ENCODE measurements at places on chromosomes 5 and 9.

DNA sequence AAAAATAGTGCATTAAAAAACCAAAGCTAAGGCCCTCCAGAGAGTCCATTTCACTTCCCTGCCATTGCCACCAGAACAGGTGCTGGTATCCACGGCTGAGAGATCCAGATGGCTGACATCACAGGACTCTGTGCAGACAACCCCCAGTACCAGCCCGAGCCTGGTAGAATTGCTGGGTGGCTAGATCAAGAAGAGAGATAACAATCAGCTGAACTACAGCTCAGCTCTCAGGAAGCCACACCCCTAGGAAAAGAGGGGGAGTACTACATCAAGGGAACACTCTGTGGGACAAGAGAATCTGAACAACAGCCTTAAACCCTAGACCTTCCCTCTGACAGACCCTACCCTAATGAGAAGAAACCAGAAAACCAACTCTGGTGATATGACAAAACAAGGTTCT lies 73.8 kb upstream of the SLIT3 start:
- peak; percentile 6 for DNase-seq

GRCh38 chr9:123657941-123658340 lies 272.0 kb downstream of the DENND1A start:
- no peak for DNase-seq

DNA sequence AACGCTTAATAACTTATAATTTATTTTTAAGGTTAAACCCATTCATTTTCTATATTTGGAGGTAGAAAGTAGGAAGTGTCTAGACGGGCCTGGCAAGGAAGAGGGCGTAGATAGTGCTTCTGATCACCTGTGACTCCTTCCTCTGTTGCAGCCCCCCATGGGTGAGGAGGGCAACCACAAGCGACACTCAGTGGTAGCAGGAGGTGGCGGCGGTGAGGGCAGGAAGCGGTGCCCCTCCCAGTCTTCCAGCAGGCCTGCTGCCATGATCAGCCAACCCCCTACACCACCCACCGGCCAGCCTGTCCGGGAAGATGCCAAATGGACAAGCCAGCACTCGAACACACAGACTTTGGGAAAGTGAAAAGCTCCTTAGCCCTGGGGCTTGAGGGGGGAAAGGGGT lies 36.7 kb downstream of the FAXDC2 start:
- DNase-seq, result no peak

GRCh38 chr5:151083081-151083676 lies 2.3 kb upstream of the TNIP1 start:
- DNase-seq, result peak; percentile 73

GRCh38 chr5:134911285-134912206 lies 6.6 kb downstream of the PCBD2 start:
- DNase-seq, result no peak

DNA sequence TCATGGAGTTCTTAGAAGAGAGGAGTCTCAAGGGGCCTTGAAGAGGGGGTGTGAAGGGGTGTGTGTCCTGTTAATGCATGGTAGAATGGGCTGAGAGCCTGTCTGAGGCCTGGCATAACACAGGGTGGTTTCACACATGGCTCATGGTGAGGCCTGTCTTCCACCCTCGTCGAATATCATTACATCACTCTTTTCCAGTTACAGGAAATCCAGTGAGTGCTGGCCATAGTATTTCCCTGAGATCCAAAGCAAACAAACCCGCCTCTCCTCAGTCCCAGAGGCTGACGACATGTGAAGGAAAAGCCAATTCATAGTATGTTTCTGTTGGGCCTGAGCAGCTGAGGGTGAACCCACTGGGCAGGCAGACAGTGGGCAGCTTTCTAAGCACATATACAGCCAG lies 159.4 kb upstream of the NR3C1 start:
- DNase-seq, result no peak

GRCh38 chr5:76691467-76692273 lies 24.3 kb upstream of the F2R start:
- peak; percentile 12 for DNase-seq

- no peak for DNase-seq
Measured at GRCh38 chr5:172425402-172425801, 28.9 kb downstream of the SH3PXD2B start.
